Pulmonary artery endothelial cell (primary cell): ENCODE measurements at places on chromosomes 12 and 14.

DNA sequence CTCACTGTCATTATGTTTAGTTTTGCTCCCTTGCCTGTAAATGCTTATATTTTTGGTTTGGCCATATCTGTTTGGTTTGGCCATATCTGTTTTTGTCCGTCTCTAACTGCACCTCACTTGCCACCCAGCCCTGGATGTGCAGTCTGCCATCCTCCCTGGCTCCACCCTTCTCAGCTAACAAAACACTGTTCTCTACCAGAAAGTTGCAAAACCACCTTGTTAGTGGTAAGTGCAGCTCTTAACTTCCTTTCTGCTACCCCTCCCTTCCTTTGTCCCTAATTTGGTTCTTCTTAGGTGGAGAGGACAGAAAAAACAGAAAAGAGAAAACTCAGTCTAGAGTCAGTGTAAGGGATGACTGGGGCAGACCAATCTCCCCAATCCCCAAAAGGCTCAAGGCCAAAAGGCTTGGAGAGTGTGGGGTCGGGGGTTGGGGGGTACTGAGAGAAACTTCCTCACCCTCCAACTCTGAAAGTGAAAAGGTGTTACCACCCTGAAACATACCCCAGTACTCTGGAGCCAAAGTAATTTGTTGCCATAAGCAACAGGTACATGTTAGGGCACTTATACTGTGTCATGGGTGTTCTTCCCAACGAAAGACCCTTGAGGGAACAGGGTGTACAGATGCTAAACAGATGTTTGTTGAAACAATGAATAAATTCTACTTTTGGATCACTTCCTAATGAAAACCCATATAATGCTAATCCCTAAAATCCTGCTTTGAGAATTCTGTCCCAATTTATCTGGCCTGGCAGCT is 5.0 kb downstream of the BIN2 start:
- DNase-seq = no peak

- no peak for DNase-seq
Measured at GRCh38 chr12:32874078-32874477, 22.5 kb downstream of the PKP2 start.

- no peak for DNase-seq
Measured at GRCh38 chr14:54471641-54472040, 17.1 kb downstream of the GMFB start.

DNA sequence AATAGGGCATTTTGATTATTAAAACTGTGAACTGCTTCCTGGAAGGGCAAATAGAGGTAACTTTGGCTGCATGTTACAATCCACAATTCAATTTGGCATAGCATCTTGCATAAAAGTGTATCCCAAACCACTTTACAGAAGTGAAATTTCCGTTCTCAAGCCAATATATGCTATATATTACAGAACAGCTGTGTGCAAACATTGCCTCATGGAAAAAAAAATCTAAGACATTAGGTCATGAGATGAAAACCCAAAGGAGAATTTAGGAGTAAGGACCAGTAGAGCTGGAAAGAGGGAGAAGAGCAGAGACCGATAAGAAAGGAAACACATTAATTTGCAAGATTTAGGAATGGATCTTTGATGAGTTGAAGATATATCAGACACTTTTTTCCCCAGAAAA is 239.2 kb downstream of the PAX9 start:
- no peak for DNase-seq

- no peak for DNase-seq
Measured at GRCh38 chr14:76930549-76930948, 98.0 kb downstream of the IRF2BPL start.

- no peak for DNase-seq
Measured at GRCh38 chr12:92038476-92038875, 107.2 kb downstream of the BTG1 start.

DNA sequence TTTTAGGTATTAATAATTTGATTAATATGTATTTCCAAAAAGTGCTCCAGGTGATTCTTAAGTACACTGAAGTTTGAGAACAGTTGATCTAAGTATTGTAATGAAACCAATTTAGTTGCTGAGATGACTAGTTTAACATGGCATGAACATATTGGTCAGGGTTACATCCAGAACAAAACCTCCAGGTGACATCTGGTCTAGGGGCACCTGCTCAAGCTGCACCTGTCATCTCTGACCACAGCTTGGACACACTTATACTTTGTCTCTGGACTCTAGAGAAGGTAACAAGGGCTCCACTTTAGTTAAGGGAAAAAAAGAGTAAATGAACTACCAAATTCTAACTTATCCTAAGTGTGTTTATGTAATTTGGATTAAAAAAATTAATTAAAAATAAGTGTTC is 8.1 kb downstream of the ARID2 start:
- DNase-seq = no peak

GRCh38 chr12:33313476-33313875 is 126.1 kb downstream of the SYT10 start:
- no peak for DNase-seq

DNA sequence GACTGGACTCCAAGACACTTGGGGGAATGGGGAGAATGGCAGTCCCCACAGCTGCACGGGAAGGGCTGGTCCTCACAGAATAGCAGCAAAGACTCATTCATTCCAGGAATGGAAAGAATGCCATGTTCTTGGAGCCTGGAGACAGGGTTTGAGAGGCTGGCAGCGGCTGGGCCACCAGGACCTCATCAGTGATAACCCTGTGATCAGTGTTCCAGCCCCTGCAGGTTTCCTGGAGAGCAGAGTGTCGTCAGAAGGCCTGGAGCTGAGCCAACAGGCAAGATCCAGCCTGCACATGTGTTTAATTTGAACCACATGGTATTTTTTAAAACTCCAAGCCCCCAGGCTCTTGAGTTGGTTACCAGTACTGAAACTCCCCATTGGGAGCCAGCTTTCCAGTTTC is 11.3 kb downstream of the BDKRB1 start:
- DNase-seq = no peak

- no peak for DNase-seq
Measured at GRCh38 chr12:68432622-68433021, 100.5 kb upstream of the MDM1 start.

DNA sequence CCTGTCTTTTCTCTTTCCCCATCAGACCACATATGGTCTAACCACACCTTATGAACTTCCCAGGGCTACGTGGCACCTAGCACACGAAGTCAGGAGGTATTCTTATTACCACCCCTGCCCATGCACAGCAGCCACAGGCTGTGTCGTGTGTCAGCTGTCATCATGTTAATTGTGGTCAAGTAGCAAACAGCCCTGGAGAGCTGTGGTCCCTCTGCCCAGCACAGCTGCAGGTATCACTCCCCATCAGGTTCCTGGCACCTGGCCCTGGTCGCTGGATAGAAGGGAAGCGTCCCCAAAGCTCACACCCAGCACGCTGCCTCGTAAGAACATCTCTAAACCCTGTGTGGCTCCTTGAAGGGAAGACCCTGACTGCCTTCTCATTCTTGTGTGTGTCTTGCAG is 45.4 kb downstream of the CLMN start:
- no peak for DNase-seq
